ENCODE measurements at places on chromosomes 1 and 21.

DNA sequence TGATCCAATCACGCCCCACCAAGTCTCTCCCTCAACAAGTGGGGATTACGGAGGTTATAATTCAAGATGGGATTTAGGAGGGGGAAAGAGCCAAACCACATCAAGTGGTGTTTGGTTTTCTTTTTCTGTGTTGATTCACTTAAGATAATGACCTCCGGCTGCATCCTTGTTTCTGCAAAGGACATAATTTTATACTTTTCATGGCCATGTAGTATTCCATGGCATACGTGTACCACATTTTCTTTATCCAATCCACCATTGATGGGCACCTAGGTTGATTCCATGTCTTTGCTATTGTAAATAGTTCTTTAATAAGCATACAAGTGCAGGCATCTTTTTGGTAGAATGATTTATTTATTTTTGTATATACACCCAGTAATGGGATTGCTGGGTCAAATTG is 162.5 kb upstream of the JUN start:
- no peaks in the 10 kb centered on the region for H3K36me3 ChIP-seq
- no peak overlapping the region for H3K27ac ChIP-seq
- no peak for DNase-seq
- H3K4me1 ChIP-seq, result peaks cover 63% of the 10 kb centered on the region
- H3K27me3 ChIP-seq, result no peaks in the 10 kb centered on the region

DNA sequence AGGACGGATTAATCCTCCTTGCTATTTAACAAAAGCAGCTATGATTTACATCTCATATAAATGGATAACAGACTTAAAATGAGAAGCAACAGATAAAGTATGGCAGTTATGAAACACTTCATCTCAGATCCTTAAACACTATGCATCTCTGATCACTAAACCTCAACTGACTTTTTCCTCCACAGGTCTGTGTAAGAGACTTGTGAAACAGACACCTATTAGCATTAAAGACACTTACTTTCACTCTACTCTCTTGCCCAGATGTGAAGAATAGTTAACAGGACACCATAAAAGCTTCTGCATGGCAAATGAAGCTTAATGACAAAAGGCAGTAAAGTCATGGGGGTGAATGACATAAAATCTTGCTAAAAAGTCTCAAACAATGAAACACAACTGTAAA is 6.2 kb downstream of the LIN9 start:
- no peaks in the 10 kb centered on the region for H3K27me3 ChIP-seq
- peaks cover 23% of the 10 kb centered on the region for H3K4me1 ChIP-seq
- no peak overlapping the region for H3K4me3 ChIP-seq
- H3K36me3 ChIP-seq, result peaks cover 22% of the 10 kb centered on the region
- no peak overlapping the region for H3K27ac ChIP-seq
- no peak for DNase-seq

DNA sequence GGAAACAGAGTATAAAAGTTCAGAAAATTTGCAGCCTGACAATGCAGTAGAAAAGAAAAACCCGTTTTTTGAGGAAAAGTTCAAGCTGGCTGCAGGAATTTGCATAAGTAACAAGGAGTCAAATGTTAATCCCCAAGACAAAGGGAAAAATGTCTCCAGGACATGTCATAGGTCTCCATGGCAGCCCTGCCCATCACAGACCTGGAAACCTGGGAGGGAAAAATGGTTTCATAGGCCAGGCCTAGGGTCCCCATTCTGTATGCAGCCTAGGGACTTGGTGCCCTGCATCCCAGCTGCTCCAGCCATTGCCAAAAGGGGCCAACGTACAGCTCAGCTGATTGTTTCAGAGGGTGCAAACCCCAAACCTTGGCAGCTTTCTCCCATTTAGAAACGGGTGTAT is 3.6 kb upstream of the KCNT2 start:
- H3K27ac ChIP-seq, result no peak overlapping the region
- H3K27me3 ChIP-seq, result peaks cover 43% of the 10 kb centered on the region
- H3K4me1 ChIP-seq, result peaks cover 8% of the 10 kb centered on the region
- DNase-seq, result no peak

DNA sequence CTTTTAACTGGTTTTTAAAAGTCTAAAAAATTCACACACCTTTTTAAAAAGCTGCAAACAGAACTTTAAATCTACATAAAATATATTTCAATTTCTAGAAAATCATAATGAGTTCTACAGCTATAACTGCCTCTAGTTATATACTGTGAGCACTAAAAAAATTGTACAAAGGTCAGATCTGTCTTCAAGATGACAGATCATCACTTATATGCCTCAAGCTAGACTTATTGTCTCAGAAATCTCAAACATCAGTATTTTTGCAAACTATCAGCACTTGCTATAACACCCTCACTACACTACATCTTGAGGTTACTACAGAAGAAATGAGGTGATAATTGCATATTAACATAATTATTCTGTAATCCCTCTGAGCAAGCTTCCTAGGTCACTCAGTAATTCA is 76.5 kb downstream of the ZNF644 start:
- no peak overlapping the region for H3K27ac ChIP-seq
- H3K36me3 ChIP-seq, result peaks cover 35% of the 10 kb centered on the region
- no peak overlapping the region for H3K4me3 ChIP-seq
- peaks cover 41% of the 10 kb centered on the region for H3K4me1 ChIP-seq

GRCh38 chr21:45989355-45990048 is 7.9 kb downstream of the COL6A1 start:
- no peak overlapping the region for H3K27ac ChIP-seq
- no peaks in the 10 kb centered on the region for H3K4me1 ChIP-seq
- no peaks in the 10 kb centered on the region for H3K27me3 ChIP-seq
- DNase-seq, result peak; percentile 17

- H3K27me3 ChIP-seq, result no peaks in the 10 kb centered on the region
- H3K27ac ChIP-seq, result peak overlapping the region; percentile 85
- H3K4me3 ChIP-seq, result no peak overlapping the region
- H3K36me3 ChIP-seq, result peaks cover 89% of the 10 kb centered on the region
- H3K4me1 ChIP-seq, result peaks cover 67% of the 10 kb centered on the region
These were observed 56.5 kb downstream of the CD46 start for GRCh38 chr1:207808322-207808705.

DNA sequence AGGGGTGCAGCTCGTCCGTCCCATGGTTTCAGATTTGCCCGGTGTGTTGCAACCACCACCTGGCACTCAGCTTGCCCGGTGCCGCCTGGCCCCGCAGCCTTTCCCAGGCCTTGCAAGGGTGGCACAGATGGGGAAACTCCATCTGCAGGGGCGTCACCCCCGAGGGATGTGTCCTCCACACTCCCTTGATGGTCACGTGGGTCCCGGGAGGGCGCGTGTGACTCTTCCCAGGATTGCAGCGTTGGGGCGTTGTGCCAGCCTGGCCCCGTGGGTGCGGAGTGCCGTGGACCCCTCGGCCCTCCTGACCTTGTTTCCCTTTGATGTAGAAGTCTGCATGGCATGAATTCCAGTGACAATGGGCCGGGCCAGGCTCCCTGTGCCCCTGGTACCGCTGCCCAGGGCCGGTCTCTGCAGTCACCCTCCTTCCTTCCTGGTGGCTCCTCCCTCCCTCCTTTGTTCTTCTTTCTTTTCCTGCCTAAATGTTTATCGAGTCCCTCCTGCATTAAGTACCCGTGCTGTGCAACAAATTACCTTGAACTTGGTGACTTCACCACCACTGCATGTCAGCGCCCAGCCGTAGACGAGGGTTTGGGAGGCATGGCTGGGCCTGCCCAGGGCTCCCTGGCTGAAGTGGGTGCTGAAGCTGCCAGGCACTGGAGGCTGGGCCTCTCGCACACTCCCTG is 22.9 kb downstream of the RRP1 start:
- no peak for DNase-seq
- H3K27ac ChIP-seq, result no peak overlapping the region
- peaks cover 8% of the 10 kb centered on the region for H3K4me1 ChIP-seq
- H3K36me3 ChIP-seq, result peaks cover 11% of the 10 kb centered on the region
- H3K4me3 ChIP-seq, result no peak overlapping the region
- H3K27me3 ChIP-seq, result no peaks in the 10 kb centered on the region

GRCh38 chr1:228334226-228334935 is 72.3 kb downstream of the TRIM11 start:
- no peak overlapping the region for H3K4me3 ChIP-seq
- peaks cover 24% of the 10 kb centered on the region for H3K36me3 ChIP-seq
- H3K27me3 ChIP-seq, result no peaks in the 10 kb centered on the region
- H3K27ac ChIP-seq, result no peak overlapping the region
- peak; percentile 12 for DNase-seq

DNA sequence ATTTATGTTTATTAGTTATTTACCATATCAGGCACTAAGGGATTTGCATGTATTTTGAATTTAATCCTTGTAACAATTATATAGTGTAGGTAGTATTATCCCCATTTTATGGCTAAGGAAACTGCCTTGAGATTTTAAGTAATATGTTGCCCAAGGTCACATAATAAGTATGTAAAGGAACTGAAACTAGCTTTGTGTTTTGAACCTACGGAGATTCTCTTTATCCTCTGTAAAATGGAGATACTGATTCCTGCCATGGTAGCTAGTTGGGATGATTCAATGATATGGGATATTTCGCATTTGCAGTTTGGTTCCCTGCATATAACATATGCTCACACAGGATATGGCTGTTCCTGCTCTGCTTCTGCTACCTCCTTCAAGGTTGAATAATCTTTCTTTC is 144.3 kb downstream of the ST6GALNAC3 start:
- no peaks in the 10 kb centered on the region for H3K36me3 ChIP-seq
- peak overlapping the region; percentile 16 for H3K27ac ChIP-seq
- H3K27me3 ChIP-seq, result no peaks in the 10 kb centered on the region
- DNase-seq, result no peak
- H3K4me3 ChIP-seq, result no peak overlapping the region

GRCh38 chr21:34795175-34795547 is 126.4 kb downstream of the CLIC6 start:
- peaks cover 2% of the 10 kb centered on the region for H3K4me1 ChIP-seq
- peaks cover 87% of the 10 kb centered on the region for H3K36me3 ChIP-seq
- no peak overlapping the region for H3K4me3 ChIP-seq

DNA sequence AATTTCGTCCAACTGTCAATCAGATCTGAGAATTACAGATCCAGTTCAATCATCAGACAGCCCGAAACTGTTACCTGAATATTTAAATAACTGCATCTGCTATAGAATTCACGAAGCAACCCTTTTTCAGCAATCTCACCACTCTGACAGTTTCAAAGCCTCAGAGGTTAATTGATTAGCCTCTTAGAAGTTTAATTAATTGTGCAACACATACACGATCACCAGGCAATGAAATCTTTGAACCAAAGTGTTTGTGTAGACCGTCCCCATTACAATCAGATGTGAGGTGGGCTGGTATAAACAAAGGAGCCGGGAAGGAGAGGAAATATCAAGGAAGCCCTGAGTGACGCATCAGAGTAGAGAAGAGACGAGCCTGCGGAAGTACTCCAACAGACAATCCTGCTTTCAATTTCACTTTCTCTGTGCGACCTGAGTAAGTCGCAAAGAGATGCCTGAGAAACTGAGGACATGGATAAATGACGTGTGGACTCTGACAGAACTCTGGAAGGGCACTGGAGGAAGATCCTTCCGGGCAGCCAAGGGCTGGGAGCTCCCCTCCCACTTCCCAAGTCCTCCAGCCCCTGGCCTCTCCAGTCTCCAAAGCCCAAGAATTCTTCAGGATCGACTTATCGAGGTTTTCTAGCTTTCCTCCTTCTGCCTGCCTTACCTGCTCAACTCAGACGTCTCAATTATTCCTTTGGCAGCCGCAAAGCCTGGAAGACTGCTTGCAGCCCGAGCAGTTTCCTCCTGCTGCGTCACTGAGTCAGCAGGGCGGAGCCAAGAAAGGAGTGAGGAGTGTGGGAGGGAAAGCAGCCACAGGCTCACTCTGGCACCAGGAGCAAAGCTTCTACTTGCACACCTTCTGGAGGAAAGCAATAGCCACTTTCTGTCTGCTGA is at the start of gene RNASEL:
TSS of gene RNASEL (minus strand) at position 757 of the 897 bp plus-strand sequence. CDS start 2,450 bp downstream, outside the sequence.
- H3K27me3 ChIP-seq, result no peaks in the 10 kb centered on the region
- H3K4me1 ChIP-seq, result peaks cover 53% of the 10 kb centered on the region
- H3K4me3 ChIP-seq, result peak within 1 kb of the TSS; percentile 96
- peak within 1 kb of the TSS; percentile 99 for H3K27ac ChIP-seq
- DNase-seq, result peak; percentile 72
- H3K36me3 ChIP-seq, result peaks cover 26% of the 10 kb centered on the region

DNA sequence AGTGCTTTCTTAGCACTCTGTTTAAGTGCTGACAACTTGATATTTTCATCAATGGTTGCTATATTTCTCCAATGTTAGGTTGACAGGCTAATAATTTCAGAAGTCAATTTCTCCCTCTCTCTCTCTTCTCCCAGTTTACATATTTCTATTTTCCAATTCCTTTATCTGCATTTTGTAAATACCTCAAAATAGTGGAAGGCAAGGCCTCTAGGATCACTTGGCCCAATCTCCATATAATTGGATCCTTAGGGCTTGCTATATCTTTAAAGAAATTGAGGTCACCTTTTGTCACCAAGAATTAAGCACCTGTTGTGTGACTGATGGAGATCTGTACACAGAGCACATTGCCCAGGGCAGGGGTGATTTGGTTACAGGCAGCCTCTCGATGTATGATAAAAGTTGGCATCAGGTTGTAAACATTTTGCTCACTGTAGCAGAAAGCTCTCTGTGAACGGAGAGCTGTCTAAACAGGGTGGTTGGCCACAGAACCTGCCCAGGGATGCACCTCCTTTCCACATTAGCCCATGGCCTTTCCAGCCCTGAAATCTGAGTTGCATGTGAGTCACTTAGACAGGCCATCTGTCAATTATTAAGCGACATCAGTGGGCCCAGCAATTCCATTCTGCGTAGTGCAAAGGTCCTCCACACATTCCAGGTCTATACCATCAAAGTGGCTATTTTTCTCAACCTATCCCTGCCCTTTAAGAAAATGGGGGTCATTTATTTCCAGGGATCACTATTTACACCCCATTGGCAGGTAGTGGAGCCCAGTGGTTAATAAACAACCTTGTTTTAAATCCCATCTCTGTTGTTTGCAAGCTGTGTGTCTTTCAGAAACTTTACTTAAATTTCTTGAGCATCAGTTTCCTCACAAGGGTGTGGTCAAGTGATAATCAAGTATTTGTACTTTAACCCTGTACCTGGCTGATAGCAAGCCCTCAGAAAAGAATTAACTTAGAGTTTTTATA is 29.1 kb upstream of the IRF2BP2 start:
- no peaks in the 10 kb centered on the region for H3K27me3 ChIP-seq
- no peak for DNase-seq
- H3K4me1 ChIP-seq, result no peaks in the 10 kb centered on the region
- H3K27ac ChIP-seq, result no peak overlapping the region

- H3K27me3 ChIP-seq, result no peaks in the 10 kb centered on the region
- H3K4me3 ChIP-seq, result peak overlapping the region; percentile 57
- peaks cover 90% of the 10 kb centered on the region for H3K4me1 ChIP-seq
These were observed 92.1 kb downstream of the LRRC8C start for GRCh38 chr1:89725011-89725370.

- H3K36me3 ChIP-seq, result no peaks in the 10 kb centered on the region
- H3K4me1 ChIP-seq, result peaks cover 22% of the 10 kb centered on the region
- no peak overlapping the region for H3K27ac ChIP-seq
These were observed 144.5 kb upstream of the DNAH14 start for GRCh38 chr1:224785040-224785328.
